ENCODE measurements at places on chromosomes 4 and X. TPM values are rescaled to one million over a fixed set of nuclear protein-coding genes. Genes with fewer than 3 reads are reported as not detected.

The PHEX gene
- total RNA-seq: 2.4 TPM

The COMMD8 gene
- total RNA-seq: 16.8 TPM

The TCEAL5 gene
- total RNA-seq: not detected

The AVPR2 gene
- not detected for total RNA-seq

The GAGE12H gene
- not detected for total RNA-seq

The NSUN7 gene
- not detected for total RNA-seq

The TLR10 gene
- 0.05 TPM for total RNA-seq

The ADH6 gene
- total RNA-seq: not detected

The PCSK1N gene
- 2.3 TPM for total RNA-seq

The ARX gene
- not detected for total RNA-seq

The BST1 gene
- total RNA-seq: 14.3 TPM

The TMEM255A gene
- 0.45 TPM for total RNA-seq

The ARAP2 gene
- total RNA-seq: 11.7 TPM

The SUV39H1 gene
- 24.2 TPM for total RNA-seq

The NKX3-2 gene
- 0.53 TPM for total RNA-seq

The PABPC1L2A gene
- total RNA-seq: not detected

The ASB9 gene
- 25.1 TPM for total RNA-seq

The RBMXL3 gene
- total RNA-seq: not detected

The TREX2 gene
- total RNA-seq: 0.69 TPM

The XAGE5 gene
- not detected for total RNA-seq

The FREM3 gene
- not detected for total RNA-seq

The KIT gene
- total RNA-seq: not detected

The MAGEA1 gene
- 7.1 TPM for total RNA-seq

The PGM2 gene
- total RNA-seq: 38.7 TPM

The SLC10A6 gene
- not detected for total RNA-seq

The PDGFRA gene
- 1.5 TPM for total RNA-seq

The GYPE gene
- not detected for total RNA-seq

The PHOX2B gene
- not detected for total RNA-seq

The STS gene
- not detected for total RNA-seq

The SORBS2 gene
- 39.2 TPM for total RNA-seq

The GDPD2 gene
- not detected for total RNA-seq

The CD40LG gene
- not detected for total RNA-seq

The PABPC1L2B gene
- total RNA-seq: not detected

Data from A375 (cell line).